ENCODE measurements at places on chromosomes 3 and 15.

DNA sequence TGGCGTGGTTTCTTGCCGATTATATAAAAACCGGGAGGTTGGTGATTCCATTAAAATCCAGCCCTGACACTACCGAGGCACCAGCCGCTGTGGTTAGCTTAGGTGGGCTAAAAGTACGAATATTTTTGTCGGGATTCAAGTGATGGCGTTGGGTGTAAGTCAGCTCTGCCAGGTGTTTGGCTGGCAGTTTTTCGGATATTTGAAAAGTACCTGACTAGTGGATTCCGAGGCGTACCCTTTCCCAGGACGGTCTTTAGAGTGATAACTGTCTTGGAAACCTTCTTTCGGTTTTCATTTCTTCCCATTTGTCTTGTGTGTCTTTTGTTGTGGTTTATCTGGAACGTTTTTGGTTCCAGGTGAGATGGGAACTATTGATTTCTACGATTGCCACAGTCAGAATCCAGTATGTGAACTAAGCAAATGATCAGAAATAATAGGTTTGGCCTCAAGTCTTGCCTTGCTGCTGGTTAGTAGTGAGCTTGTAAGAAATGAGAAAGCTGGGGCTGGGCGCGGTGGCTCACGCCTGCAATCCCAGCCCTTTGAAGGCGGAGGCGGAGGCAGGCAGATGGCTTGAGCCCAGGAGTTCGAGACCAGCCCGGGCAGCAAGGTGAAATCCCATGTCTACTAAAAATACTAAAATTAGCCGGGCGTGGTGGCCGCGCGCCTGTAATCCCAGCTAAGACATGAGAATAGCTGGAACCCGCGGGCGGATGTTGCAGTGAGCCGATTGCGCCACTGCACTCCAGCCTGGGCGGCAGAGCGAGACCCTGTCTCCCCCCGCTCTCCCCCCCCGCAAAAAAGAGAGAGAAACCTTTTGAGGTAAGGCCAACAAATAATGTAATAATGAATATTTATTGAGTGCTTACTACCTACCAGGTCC, 1.4 kb downstream of the FYTTD1 start:
- DNase-seq: no peak

GRCh38 chr15:35142578-35142977, 57.5 kb upstream of the NANOGP8 start:
- no peak for DNase-seq

GRCh38 chr15:70714565-70714964, 48.8 kb downstream of the UACA start:
- DNase-seq: no peak

- no peak for DNase-seq
Measured at GRCh38 chr3:126208606-126209256, 28.3 kb upstream of the ALDH1L1 start.

DNA sequence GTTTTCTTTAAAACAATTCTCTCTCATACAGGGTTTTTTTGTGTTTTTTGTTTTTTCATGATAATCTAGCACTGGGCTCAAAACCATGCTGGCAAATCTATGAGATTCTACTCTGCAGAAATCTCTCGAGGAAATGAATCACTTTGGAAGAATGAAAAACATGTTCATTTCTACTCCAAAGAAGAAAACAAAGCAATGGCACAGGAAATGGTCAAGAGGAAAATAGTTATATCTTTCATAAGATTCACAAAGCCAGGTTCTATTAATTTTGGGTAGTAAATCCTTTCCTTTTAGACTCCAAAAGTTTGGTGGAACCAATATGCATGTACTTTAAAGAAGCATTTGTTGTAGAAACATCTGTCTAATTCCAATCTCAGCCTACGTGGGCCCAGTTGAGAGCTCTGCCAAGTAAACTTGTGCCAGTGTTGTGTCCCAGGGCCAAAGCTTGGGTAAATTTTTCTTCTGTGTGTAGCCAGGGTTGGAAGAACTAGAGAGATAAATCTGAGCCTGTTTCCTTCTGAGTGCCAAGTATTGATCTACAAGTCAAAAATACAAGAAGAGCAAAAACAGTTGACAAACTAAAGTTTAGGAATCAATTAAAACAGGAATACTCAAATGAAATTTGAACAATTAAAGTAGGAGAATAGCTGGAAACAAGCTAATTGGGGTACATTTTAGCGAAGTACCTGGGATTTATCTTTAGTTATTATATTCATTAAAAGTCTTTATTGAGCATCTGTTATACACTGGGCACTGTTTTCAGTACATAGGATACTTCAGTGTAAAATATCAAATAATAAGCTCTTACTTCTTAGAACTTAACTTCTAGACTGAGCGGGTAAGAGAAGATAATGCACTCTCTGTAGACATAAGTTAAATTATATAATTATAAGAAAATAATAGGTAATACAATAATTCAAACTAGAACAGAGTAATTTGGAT, 657.5 kb upstream of the NECTIN3 start:
- no peak for DNase-seq

GRCh38 chr3:71074423-71074822, 509.1 kb downstream of the FOXP1 start:
- no peak for DNase-seq

- no peak for DNase-seq
Measured at GRCh38 chr15:67833710-67834511, 5.9 kb downstream of the RNU6-1 start.

All from NCI-H187 (cell line).